ENCODE measurements at places on chromosomes 5 and 9. TPM values are rescaled to one million over a fixed set of nuclear protein-coding genes. Genes with fewer than 3 reads are reported as not detected.
A peak's percentile ranks its signal among the peaks of the same experiment; 100 is the strongest.

- no peak for DNase-seq
These were observed 310.1 kb downstream of the PLK2 start for GRCh38 chr5:58149746-58150145.

ARHGEF28 gene
- not detected for polyA plus RNA-seq

DNA sequence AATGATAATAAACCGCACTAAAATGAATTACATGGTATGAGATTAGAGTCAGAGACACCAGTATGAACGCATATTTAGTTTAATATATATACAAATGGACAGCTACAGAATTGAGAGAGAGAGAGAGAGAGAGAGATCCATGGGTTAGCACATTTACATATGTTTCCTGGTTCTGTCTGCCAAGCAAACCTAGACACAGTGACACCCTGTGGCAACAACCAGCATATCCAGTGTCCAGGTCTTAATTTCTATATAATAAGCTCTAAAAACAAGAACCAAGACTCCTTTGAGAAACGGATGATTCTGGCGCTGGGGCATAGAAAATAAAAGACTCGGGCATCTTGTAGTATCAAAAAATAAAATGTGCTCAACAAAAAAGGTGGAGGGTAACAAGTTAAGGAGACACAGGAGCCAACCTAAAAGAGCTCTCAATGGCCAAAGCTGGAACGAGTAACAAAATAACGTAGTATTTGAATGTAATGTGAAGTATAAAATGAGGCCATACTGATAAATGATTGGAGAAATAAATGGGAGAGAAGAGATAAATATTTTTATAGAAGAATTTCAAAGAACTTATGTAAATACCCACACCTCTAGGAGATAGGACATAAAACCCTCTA, 84.5 kb downstream of the RFX3 start:
- peak; percentile 45 for DNase-seq

CCDC180 gene
- 1.4 TPM for polyA plus RNA-seq

ADAMTS16 gene
- polyA plus RNA-seq = not detected

SNX30 gene
- 0.73 TPM for polyA plus RNA-seq

- DNase-seq = no peak
These were observed 41.2 kb downstream of the FYB1 start for GRCh38 chr5:39178171-39178570.

- DNase-seq = no peak
These were observed 39.1 kb downstream of the OXCT1 start for GRCh38 chr5:41831155-41831554.

- DNase-seq = no peak
These were observed 110.4 kb downstream of the FBXO4 start for GRCh38 chr5:42035526-42035925.

SLC25A2 gene
- polyA plus RNA-seq = not detected

TPPP gene
- polyA plus RNA-seq = 3.3 TPM

DNA sequence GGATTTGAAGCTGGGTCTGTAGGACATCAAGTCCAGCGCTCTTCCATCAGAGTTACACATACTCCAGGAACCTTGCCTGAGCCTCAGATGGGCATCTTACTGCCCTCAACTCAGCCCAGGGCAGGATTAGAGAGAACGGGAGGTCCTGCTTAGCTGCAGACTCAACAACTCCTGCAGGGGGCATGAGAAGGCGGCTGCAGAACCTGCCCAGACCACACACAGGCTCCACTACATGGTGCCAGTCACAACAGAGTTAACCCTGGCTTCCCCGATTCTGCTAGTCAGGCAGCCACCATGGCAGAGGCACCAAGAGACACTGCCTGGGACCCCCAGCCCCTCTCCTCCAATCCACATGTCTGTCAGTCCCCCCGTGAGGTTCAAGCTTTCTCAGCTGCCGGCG, 23.9 kb upstream of the CPLX2 start:
- DNase-seq = no peak

Data from CD4-positive, alpha-beta memory T cell (primary cell).